EL (cell line): ENCODE measurements at places on chromosomes 7 and 10.

GRCh38 chr10:71337219-71337701, 18.2 kb downstream of the SLC29A3 start:
- DNase-seq: no peak

GRCh38 chr10:5071411-5072198, 22.6 kb upstream of the AKR1C3 start:
- peak; percentile 36 for DNase-seq

DNA sequence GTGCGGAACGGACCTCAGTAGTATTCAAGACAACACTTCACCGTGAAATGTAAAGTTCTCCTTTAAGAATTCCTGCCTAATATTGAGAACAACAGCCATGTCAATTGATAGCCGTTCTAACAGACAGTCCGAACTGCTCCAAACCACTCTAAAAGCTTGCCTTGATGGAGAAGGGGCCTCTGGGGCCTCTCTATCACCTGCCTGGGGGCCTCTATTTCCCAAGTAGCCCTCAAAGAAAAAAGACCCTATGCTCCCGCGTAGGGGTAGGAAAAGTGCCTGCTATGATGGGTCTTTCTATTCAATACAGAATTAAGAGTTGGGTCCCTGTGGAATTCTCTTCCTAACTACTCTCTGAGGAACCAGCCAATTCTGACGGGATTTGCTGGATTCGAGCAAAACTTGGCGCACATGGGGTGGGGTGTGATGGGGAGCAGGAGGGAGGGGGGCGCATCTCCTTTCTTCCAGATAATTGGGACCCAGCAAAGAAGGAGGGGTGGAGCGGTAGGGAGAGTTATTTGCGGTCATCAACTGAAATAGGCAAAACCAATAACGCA, 8.3 kb upstream of the DLX6 start:
- DNase-seq: no peak

- DNase-seq: no peak
Measured at GRCh38 chr10:92822964-92823363, 25.4 kb upstream of the EXOC6 start.

- DNase-seq: peak; percentile 71
Measured at GRCh38 chr10:127906548-127907377, at the start of gene PTPRE. Gene PTPRE (plus strand): TSS chr10:127907103. CDS start chr10:128040882, 133,779 bp downstream.

GRCh38 chr7:112361154-112361553, 89.1 kb upstream of the IFRD1 start:
- DNase-seq: no peak

DNA sequence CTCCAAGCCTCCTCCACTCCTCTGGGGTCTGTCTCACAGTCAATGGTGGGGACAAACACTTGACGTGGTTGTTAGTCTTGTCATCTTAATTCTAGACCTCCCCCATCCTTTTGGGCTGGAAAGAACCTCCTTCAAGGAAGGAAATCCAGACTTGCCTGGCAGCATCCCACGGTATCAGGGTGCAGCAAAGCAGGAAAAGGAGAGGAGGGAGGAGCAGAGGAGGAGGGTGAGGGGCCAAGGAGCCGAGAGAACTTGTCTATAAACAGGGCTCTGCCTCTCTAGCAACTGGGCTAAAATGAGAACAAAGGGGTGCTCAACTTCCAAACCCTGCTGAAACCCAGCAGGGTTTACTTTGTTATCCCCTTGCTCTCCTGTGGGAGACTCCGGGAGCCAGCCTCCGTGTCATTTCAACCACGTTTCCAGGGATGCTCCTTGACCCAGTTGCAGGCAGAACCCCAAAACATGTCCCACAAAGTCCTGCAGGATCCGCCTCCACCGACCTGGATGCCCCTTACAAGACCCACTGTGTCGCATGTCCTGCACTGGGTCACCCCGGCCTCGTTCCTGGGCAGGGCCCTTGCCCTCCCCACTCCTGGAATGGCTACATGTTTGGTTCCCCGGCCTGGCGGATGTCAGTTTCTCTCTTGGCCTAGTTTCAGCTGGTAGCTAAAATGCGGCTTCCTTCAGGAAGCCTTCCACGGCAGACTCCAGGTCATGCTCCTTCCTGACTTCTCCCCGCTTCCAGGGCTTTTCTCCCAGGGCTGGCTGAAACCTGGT, 69.7 kb upstream of the MGMT start:
- DNase-seq: no peak

- DNase-seq: no peak
Measured at GRCh38 chr10:62115842-62116241, 152.8 kb downstream of the RTKN2 start.

- no peak for DNase-seq
Measured at GRCh38 chr10:34549953-34550352, 265.1 kb downstream of the PARD3 start.

- DNase-seq: no peak
Measured at GRCh38 chr10:123704812-123705211, 38.7 kb downstream of the GPR26 start.

GRCh38 chr10:4652111-4653010, 173.6 kb upstream of the AKR1E2 start:
- DNase-seq: no peak

DNA sequence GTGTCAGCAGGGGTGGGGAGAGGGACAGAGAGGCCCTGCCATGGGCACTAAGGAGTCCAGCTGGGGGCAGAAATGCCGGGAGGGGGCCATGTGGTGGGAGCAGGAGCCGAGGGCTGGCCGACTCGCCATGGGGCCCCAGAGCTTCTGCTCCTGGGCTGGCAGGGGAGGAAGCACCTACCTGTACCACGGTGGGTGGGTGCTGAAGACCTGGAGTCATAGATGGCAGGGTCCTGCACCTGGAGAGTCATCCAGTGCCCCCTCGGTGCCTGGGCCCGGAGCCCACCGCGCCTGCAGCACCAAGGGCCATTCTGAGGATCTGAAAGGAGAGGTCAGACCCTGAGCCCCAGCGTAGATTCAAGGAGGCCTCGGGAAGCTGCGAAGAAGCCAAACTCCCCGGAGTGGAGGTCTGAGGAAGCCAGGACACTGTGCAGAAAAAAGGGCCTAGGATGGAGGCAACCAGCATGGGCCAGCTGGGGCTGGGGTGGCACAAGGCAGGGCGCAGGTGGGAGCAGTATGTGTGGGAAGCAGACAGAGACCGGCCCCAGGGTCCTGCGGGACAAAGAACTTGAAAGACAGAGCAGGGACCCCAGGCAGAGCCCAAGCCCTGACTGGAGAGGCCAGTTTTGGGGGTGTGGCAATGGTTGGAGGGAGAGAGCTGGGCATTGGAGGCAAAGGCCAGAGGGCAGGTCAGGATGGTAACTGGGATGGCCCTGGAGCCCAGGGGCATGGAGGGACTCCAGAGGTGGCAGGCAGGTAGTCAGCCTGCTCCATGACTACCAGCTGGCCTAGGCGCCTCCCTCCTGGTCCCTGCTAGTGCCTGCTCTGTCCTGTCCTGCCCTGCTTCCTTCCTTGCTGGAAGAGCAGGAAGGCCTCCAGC, 26.7 kb upstream of the SMARCD3 start:
- no peak for DNase-seq

GRCh38 chr7:85471740-85472139, 284.9 kb upstream of the SEMA3D start:
- DNase-seq: peak; percentile 54

DNA sequence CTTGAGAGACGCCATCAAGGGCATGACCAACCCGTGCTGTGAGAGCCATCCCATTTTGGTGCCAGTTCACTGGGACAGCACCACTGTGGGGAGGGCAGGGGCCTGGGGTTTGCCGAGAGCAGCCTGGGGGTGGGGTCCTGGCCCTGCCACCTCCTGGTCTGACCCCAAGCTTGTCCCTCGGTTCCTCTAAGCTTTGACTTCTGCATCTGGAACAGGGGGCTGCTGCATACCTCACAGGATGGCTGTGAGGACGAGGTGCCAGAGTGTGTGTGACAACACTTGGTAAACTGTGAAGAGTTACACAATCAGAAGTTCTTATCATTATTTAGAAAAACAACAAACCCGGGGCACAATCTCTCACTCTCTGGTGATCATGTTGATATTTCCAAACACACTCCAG, 89.9 kb downstream of the CRTAC1 start:
- DNase-seq: no peak

DNA sequence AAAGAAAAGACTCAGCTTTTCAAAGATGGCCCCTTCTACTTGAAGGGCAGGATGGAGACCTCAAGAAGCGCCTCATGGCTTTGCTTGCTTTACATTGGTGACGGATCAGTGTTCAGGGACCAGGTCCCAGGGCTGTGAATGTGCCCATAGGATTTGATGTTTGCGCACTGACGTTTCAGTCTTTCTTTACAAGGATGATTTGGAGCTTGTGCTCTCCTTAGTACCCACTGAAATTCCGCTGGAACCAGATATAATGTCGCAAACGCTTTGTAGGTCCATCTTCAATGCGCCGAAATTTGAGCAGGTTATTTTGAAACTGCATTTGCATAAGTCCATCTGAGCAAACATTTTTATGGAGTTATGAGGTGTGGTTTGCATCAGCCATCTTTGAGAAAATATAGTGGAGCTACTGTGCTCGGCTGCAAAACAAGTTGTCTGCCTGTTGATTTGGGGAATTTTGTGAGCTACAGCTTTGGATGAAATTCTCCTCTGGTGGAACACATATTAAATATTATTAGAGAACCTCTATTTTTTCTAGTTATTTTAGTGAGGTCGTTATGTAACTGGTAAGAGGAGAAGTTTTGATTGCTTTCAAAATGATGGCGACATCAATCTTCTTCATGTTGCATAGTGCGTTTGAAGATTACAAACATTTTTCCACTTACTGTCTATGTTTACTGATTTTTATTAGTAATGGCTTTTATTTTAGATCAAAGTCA, 2.4 kb downstream of the RBM20 start:
- no peak for DNase-seq

DNA sequence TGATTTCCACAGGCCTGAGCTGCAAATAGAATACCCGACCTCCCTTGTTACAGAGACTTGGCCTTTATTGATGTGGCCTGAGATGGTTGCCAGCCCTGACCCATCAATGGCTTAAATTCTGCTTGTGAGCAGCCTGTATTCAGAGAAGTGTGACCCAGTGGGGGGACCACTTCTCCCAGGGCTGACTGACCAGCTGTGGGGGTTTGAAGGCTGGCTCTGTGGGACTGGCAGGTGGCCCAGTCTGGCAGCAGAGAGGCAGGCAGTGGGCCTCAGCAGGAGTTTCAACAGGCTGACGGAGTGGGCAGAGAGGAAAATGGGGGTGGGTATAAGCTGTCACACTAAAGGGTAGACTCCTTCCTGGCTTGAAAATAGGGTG, 12.2 kb upstream of the PPIF start:
- DNase-seq: no peak

DNA sequence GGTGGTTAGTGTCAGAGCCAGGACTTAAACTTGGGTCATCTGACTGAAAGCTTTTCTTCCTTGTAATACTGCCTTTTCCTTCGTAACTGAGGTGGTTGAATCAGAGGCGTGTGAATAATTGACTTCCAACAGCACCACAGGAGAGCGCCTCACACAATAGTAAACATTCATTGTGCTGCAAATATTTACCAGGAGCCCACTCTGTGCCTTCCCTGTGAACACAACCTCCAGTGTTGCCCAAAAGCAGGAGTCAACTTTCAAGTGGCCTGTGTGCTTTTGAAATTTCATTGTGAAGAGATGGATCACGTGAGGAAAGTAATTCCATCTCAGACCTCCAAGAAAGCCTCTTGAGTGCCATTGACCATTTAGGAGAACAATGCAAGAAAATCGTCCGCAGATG, 60.2 kb downstream of the ADRA2A start:
- no peak for DNase-seq

- no peak for DNase-seq
Measured at GRCh38 chr10:21396889-21397288, 128.6 kb downstream of the SKIDA1 start.

GRCh38 chr10:33410096-33410859, 75.8 kb upstream of the NRP1 start:
- DNase-seq: peak; percentile 28

- DNase-seq: no peak
Measured at GRCh38 chr7:116324582-116324981, 114.2 kb downstream of the TES start.

- no peak for DNase-seq
Measured at GRCh38 chr10:50874723-50875122, 10.7 kb downstream of the A1CF start.

DNA sequence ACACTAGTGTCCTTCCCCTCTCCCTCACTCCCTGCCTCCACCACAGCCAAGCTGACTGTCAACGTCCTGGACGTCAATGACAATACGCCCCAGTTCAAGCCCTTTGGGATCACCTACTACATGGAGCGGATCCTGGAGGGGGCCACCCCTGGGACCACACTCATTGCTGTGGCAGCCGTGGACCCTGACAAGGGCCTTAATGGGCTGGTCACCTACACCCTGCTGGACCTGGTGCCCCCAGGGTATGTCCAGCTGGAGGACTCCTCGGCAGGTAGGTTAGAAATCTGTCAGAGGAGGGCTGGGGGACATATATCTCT, 24.9 kb upstream of the VSIR start:
- DNase-seq: no peak

DNA sequence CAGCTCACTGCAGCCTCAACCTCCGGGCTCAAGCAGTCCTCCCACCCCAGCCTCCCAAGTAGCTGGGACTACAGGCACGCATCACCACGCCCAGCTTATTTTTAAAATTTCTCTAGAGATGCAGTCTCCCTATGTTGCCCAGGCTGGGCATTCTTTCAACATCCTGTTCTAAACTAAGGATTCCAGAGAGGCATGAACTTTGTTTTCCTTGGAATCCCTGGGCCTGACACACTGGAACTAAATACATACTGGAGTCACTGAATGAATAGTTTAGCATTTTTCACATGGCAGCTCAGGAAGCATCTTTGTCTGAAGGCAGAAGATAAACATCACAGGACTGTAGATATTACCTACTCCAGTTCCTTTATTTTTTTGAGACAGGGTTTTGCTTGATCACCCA, 108.7 kb downstream of the ITIH5 start:
- DNase-seq: no peak

GRCh38 chr10:106551501-106552062, 612.9 kb downstream of the SORCS1 start:
- no peak for DNase-seq

DNA sequence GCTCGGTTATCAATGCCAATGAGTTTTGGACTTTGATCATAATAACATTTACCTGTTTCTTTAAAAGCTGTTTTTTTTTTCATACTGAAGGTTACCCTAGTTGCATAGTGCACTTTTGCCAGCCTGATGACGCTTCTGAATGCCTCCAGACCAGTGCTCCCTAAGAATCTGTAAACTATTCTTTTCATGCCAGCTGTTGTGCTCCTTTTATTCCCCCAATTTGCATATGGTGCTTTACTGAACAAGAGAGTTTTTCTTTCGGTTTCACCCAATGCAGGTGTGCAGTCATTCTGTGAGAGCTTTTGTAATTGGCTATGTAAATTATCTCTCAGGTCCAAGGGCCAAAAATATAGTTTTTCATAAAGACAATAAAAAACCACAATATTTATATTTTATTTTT, 48.1 kb upstream of the GLCCI1 start:
- DNase-seq: no peak

- no peak for DNase-seq
Measured at GRCh38 chr10:5187867-5188266, 2.9 kb upstream of the AKR1C8 start.

GRCh38 chr7:146486519-146486918, 369.9 kb downstream of the CNTNAP2 start:
- no peak for DNase-seq

- DNase-seq: no peak
Measured at GRCh38 chr10:30027057-30028005, 32.1 kb downstream of the JCAD start.
